ENCODE measurements at places on chromosomes 3 and 15.

GRCh38 chr3:69200384-69201068 lies 78.1 kb upstream of the LMOD3 start:
- no peak for DNase-seq

GRCh38 chr15:38144921-38145320 lies 107.7 kb upstream of the SPRED1 start:
- no peak for DNase-seq

- DNase-seq = no peak
Observed at GRCh38 chr3:71350998-71351397, 232.5 kb downstream of the FOXP1 start.

DNA sequence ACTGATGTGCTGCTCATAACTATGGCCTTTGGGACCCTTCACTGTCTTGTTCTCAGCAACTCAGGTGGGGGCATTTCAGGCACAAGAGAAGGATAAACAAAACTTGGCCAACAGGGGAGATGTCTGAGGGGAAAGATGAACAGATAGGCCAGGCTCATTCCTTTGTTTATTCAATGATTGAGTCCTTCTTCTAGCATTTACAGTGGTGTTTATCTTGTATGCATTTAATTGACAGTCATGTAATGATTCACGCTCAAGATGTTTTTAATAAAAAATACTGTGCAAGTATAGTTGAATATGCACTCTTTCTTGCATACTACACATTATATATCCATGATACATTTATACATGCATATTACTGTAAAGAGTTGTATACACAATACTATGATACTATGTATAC lies 44.5 kb downstream of the RHCG start:
- no peak for DNase-seq

- DNase-seq = no peak
Observed at GRCh38 chr15:65980824-65981456, 111.6 kb downstream of the RAB11A start.

DNA sequence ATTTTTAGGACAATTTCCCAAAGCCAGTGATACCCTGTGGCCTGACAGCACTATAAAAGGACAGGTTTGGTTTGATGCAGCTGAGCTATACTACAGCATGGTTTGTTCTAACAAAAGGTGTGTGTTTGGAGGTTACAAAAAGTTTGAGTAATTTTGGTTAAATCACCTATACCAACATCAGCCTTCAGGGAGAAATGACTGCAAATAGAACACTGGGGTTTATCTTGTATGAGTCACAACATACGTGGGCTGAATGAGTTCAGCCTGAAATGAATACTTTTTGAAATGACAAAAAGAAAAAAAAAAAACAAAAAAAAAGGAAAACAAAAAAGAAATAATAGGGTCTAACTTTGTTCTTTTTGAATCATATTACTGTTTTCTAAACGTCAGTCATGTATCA lies 345.7 kb downstream of the CNTN3 start:
- no peak for DNase-seq

DNA sequence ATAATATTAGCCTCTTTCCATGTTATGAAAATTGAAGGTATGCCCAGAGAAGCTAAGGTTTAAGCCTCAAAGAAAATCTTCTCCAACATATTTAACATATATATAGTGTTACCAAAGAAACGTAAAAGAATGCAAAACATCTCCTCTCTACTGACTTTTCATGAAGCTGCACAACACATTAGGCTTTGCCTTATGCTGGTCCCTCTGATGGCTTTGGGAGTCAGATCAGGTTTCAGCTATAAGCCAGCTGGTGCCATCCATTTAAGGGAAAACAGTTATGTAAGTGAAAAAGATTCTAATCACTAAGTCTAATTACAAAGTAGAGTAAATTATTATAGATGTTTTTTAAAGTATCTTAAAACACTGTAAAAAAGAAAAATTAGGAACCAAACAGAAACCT lies 410.5 kb downstream of the LSAMP start:
- DNase-seq = no peak

DNA sequence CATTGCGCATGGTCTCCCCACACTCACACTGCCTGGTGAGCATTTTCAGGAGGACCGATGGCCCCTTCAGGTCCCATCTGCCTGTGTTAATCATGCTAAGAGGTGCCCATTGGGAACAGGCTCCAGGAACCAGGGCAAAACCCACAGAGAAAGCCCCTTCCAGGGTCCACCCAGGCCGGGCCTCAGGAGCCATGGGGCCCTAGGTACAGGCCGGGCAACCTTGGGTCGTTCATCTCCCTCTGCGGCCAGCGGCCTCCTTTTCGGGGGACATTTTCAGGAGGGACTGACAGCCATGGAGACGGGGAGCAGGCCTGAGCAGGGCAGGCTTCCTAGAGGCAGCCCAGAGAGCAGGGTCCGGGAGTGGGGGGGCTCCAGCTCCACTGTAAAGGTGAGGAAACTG lies 68.0 kb upstream of the TAMM41 start:
- DNase-seq = no peak

DNA sequence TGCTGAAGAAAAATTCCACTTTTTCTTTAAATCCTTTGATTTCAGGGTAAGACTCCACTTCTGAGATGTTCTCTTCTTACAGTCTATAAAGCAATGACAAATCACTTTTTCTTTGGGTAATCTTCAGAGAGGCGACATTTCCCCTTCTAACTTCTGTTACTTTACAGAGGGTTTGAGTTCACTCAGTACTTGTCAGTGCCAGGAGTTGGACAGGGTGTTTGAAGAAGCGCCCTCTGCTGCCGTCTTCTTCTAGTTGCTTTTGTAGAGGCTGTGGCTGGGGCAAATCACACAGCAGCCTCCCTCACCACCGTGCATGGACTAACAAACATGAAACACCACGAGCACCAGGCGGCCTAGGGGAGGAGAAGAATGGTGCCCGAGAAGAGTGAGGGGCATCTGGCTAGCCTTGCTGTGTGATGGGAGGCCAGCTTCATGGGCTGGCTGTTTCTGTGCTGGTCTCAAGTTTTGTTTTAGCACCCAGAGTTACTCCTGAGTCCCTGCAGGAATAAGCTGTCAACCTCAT lies at the start of gene CD80:
CD80 (minus strand) TSS at position 174 of the 523 bp plus-strand sequence. CDS start 1,886 bp downstream, outside the sequence.
- DNase-seq = peak; percentile 18

- no peak for DNase-seq
Observed at GRCh38 chr15:85947021-85947420, 132.7 kb upstream of the AGBL1 start.

- no peak for DNase-seq
Observed at GRCh38 chr3:38383156-38383875, 36.7 kb downstream of the XYLB start.

DNA sequence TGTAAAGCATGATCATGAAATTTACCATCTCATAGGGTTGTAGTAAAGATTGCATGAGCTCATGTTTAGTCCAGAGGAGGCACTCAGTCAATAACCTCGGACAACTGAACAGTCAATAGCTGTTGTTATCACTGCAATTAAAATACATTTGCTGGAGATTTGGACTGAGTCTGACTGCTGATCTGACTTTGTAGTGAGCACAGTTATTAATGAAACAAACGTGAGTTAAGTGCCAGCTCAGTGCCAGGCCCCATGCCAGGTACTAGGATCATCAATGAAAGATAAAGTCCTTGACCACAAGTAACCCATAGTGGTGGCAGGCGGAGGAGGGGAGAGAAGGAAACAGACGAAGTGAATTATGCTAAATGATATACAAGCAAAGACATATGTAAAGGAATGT lies 43.7 kb upstream of the PRICKLE2 start:
- no peak for DNase-seq

DNA sequence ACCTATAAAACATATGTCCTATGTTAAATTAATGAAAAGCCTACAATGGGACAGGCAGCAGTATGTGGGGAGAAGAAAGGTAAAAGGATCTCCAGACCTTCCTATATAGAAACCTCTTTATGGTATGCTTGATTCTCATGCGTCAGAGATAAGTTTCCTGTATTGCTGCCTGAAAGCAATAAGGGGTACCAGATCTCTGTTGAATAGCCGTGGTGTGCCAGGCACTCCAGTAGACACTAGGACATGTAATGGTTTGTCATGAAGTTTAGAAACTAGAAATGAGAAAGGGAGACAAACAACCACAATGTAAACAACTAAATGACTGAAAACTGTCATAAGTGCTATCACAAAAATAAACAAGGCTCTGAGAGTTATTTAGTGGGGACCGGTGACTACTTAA lies 168.1 kb downstream of the EFHB start:
- DNase-seq = no peak

DNA sequence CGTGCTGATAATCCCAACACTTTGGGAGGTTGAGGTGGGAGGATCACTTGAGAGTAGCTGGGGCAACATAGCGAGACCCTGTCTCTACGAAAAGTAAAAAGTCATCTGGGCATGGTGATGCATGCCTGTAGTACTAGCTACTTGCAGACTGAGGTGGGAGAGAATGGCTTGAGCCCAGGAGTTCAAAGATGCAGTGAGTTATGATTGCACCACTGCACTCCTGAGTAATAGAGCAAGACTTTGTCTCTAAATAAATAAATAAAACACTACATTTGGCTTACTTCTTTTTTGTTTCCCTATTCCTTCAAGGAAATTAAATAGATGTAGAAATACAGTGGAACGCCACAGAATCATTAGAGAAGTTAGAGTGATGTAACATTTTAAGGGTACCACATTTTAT lies 20.1 kb upstream of the LDHAL6B start:
- no peak for DNase-seq

- no peak for DNase-seq
Observed at GRCh38 chr3:165643425-165643824, 193.8 kb downstream of the BCHE start.

DNA sequence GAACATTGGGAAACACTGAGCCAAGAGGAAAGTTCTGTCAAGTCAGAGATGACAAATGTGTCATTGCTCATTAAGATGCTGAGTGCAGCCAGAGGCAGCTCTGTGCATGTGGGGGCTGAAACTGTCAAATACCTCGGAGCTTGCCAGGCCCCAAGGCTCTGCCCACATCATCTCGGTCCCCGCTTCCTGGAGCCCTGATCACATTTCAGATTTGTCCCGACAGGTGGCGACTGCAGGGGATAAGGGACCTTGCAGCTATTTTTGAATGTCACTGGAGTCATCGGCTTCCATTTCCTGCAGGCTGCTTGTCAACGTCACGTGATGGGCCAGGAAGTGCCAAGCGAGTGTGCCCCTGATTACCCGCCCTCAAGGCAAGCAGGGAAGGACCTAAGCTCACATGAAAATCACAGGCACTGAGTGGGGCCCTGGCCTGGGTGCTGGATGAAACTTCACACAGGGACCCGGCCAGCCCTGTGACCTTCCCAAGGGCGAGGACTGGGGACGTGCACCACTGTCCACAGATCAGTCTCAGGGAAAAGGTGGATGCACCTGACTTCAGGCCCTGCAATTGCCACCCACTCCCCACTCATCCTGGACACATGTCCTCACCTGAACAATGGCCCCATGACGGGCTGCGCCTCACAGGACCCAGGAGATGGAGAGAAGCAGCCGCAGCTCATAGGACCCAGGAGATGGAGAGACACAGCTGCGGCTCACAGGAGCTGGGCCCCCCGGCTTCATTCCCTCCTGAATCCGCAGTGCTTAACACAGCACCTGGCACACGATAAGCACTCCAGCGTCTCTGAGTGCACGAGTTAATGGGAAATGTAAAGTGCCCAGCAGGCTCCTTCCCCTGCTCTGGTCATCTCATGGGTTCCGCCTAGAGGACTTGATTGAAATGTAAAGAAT lies 73.4 kb downstream of the NUP210 start:
- DNase-seq = no peak

- no peak for DNase-seq
Observed at GRCh38 chr3:18900994-18901393, 247.3 kb upstream of the KCNH8 start.

- no peak for DNase-seq
Observed at GRCh38 chr3:31166249-31166885, 271.9 kb upstream of the GADL1 start.

DNA sequence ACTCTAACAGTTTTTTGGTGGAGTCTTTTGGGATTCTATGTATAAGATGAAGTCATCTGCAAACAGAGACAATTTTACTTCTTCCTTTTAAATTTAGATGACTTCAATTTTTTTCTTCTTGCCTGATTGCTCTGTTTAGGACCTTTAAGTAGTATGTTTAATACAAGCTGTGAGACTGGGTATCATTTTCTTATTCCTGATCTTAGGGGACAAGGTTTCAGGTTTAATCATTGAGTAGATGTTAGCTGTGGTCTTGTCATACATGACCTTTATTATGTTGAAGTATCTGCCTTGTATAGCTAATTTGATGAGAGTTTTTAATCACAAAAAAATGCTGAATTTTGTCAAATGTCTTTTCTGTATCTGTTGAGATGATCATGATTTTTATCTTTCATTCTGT lies 20.6 kb downstream of the GRM2 start:
- no peak for DNase-seq

DNA sequence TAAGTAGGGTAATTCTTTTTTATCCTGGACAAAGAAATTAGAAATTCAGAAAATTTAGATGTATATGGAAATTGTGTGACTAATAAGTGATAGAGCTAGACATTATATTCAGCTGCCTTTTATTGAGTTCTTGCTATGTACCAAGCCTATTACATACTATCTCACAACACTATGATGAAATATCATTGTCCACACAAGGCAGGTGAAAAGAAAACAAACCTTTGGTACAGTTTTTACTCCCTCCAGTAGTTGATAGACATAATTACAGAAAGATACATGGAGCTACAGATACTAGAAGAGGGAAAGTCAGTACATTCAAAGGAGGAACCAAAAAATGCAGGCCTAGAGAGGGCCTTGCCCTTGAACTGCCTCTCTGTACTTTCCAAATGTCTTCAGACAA lies 4.8 kb downstream of the IQCH start:
- no peak for DNase-seq

DNA sequence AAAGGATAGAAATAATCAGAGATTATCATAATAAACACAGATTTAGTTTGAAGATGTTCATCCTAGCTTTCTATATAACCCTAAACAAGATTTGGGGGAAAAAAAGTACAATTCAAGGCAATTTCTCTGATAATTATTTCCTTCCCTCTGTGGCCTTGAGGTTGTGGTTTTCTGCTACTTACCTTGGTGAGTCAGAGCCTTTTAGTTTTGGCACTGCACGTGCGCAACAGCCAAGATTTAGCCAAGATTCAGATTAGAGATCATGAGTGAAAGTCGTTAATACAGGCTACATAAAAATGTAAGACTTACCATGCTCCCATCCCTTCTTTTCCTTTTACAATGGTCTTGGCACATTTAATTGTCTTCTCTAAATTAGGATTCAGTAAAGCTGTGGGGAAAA lies 6.7 kb downstream of the LYZL4 start:
- no peak for DNase-seq

- DNase-seq = no peak
Observed at GRCh38 chr3:16427103-16427965, 86.2 kb downstream of the RFTN1 start.
